ENCODE measurements at places on chromosomes 16 and 17.

DNA sequence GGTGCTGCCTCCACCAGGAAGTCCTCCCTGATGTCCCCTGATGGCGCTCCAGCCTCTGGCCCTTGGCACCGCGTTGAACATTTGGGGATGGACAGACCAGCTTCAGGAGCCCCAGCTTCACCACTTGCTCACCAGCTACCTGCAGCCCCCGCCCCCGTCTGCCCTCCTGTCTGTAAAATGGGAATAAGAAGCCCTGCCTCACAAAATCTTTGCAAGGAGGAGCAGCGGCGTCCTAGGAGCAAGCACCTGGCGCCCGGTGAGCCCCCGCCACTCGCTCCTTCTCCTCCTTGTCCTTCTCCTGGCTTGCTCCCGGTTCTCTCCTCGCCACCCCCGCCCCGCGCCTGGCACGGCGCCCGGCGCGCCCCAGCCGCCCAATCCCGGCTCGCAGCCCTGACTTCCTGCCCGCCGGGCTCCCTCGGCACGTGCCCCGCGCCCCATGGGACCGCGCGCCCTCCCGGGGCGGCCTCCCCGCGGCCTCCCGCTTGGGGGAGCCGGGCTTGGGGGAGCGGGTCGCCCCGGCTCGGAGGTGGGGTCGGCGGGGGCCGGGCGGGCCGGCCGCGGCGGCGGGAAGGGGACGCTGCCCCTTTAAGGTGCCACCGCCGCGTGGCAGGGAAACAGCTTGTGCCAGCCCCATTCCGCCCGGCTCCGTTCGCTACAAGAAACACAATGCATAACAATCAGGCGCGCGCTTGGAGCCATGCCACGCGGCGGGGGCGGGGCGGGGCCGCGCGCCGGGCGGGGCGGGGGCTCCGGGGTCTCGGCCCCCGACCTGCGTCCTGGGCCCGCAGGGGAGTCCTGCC lies 9.1 kb upstream of the PPP1R1B start:
- peak; percentile 30 for DNase-seq

DNA sequence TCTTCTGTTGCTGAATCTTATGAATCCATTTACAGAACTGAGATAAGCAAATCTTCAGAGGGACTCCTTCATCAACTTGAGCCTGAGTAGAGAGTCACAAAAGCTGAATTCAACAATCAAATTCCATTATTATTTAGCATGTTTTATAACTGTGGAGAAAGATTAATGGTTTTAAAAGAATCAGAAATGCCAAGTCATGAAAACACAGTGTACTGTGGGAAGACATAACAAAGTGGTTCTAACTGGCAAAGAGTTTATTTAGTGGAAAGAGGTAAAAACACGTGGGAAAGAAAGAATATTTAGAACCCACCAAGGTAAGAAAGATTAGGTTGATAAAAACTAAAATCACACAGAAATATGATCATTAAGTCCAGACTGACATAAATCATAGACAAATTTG lies 5.0 kb downstream of the ERI2 start:
- DNase-seq, result no peak

DNA sequence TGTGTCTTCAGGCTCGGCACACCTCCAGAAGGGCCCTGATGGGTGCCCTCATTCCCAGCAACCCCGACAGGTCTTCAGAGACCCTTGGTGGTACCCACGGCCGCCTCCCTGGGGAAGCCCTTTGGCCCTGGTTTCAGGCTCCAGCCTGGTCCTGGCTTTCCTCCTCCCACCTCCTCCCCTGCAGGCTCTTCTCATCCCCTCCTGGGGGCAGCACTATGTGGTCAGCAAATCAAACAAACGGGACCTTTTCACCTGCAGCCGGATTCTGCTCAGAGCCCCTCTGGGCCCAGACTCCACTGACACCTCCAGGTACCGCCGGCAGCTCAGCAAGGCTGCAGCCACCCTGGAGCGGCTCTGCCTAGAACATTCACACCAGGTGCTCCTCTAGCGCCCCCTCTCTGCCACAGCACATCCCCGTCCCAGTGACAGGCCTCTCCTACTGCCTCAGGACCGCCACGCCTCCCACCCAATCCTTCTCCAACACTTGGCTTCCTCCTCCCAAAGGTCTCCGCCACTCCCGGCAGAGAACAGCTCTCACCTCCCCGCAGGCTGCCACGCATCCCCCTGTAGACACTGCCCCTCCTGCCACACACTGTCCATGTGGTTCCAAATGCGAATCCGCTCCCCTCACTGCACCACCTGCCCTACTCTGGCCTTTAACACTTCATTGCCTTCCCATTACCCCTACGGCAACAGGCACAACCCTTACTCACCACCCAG lies 12.0 kb downstream of the CORO7 start:
- DNase-seq, result peak; percentile 48

DNA sequence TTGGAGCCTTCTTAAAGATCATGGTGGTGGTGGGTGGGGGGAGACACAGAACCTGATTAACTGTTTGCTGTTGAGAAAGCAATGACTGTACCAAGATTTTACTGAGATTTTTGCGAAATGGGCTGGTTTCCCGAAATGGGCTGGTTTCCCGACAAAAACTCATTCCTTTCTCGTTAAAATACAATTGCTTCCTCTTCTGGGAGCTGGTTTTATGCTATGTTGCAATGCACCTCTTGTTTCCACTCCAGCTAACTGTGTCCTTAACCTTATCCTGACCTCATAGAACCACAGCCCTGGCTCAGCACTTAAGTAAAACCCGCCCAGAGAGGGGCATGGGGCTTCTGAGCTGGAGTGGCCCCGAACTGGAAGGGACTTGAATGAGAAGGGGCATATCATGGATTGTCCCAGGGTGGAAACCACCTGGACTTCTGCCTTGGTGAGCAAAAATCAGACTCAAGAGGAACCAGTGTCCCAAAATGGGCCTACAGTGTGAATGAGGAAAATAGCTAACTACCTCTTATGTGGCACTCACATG lies 20.9 kb downstream of the FAM20A start:
- DNase-seq, result no peak

- no peak for DNase-seq
Measured at GRCh38 chr16:11138769-11139325, 117.2 kb downstream of the SOCS1 start.

DNA sequence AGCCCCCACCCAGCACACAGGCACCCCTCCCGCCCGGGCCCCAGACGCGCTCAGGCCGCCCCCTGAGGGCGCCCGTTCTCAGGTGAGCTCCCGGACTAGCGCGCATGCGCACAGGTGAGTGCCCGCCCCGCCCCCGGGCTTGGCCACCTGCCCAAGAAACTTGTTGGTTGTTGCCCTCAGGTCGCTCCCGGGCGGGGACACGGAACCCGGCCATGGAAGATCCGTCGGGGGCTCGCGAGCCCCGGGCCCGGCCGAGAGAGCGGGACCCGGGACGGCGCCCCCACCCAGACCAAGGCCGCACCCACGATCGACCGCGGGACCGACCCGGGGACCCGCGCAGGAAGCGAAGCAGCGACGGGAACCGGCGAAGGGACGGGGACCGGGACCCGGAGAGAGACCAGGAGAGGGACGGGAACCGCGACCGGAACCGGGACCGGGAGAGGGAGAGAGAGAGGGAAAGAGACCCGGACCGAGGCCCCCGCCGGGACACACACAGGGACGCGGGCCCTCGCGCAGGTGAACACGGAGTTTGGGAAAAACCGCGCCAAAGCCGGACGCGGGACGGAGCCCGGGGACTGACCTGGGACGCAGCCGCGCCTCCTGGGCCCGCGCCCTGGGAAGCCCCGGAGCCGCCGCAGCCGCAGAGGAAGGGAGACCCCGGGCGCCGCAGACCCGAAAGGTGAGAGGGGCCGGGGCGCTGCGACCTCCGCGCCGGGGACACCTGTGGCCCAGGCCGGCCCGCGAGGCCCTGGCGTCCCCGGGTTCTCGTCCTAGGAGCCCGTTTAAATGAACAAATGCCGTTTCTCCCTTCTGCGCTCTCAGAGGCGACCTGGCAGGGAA lies at the start of gene MARVELD3:
TSS of gene MARVELD3 (plus strand) at position 167 of the 840 bp plus-strand sequence. CDS start at position 213, 46 bp downstream.
- no peak for DNase-seq

DNA sequence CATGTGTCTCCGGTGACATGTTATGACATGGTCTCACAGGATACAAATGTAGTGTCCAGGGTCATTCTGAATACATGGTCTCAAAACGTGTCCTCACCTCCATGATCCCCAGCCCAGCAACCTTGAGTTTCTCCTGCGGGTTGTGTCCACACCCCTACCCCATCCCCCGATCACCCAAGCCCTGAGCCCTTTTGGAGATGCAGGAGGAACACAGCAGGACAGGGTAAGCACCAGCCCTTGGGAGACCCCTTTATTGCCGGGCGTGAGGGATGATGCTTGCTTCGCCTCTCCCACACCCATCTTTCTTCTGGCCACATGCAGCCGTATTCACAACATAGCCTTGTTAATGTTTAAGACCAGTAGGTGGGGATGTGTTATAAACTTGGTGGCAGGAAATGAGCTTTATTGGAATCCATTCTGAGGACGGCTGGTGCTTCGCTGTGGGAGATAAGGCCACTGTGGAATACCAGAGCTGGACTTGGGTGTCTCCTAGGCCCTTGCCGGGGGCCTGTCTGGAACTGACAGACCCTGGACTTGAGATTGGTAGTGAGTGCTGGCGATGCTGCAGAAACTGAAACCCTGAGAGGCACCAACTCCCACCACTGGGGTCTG lies 5.5 kb downstream of the TMEM132E start:
- DNase-seq, result peak; percentile 17

GRCh38 chr17:21376081-21376758 lies at the start of gene KCNJ12:
KCNJ12 (plus strand) TSS chr17:21376357; CDS start chr17:21415343, 38,986 bp downstream.
- DNase-seq, result no peak

GRCh38 chr17:17472333-17472920 lies 4.4 kb upstream of the MED9 start:
- no peak for DNase-seq

Measured in kidney capillary endothelial cell (primary cell).